ENCODE measurements at places on chromosomes 7 and 10.

DNA sequence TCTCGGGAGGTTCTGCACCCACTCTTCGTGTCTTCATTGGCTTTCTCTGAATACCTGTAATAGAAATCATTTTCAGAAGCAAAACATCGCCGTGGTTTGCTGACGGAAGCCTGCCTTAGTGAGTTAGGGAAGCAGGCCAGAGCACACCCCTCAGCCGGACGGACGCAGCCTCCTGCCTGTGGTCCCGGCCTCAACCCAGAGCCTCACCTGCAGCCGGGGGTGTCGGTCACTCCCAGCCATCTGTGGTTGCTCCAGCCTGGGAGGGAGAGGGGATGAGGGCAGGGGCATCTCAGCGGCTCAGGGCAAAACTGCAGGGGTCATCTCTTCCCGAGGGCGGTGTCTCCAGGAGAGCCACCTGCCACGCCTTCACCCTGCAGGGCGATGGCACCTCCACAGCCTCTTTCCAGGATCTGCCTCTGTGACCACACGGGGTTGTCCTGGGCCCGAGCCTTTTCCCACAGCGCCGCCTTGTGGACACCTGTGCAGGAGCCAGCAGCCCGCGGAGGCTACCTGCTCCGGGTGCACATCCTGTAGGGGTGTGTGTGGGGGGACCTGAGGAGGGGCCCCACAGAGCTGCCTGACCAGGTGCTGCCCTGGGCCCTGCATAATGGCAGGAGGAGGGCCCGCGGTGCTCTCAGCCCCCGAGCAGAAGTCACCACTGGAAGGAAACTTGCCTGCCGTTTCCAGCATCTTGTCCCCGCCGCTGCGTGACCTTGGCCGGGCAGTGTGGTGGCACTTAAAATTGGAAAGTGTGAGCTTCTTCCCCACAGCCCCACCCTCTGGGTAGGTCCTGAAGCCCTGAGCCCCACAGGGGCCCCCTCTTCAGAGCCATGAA lies 21.6 kb upstream of the AP5Z1 start:
- peak; percentile 62 for DNase-seq

DNA sequence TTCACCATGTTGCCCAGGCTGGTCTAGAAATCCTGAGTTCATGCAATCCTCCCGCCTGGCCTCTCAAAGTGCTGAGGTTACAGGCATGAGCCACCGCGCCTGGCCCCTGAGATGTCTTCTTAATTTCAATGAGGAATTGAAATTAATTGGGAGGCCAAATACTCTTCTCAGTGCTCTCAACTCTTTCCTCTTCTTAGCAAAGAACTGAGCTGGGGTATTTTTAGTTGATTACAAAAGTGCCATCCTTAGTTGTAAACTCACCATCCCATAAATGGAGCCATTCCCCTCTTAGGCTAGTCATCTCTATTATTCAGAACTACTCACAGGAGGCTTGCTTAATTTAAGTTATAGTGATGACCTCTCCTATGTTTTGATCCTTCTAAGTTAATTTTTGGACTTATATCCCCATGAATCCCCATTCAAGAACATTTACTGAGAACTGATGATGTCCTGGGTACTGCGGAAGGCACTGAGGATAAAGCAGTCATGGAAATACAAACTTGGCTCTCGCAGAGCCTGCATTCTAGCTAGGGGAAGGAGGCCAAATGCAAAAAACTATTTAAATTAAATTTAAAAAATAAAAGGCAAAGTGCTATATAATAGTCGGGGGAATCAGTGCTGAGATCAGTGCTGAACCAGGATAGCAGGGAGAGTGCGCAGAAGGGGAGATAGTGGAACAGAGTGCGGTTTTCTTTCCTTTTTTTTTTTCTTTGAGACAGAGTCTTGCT lies 145.3 kb downstream of the SFMBT2 start:
- DNase-seq = peak; percentile 52

GRCh38 chr10:34654211-34654610 lies 160.9 kb downstream of the PARD3 start:
- DNase-seq = no peak

DNA sequence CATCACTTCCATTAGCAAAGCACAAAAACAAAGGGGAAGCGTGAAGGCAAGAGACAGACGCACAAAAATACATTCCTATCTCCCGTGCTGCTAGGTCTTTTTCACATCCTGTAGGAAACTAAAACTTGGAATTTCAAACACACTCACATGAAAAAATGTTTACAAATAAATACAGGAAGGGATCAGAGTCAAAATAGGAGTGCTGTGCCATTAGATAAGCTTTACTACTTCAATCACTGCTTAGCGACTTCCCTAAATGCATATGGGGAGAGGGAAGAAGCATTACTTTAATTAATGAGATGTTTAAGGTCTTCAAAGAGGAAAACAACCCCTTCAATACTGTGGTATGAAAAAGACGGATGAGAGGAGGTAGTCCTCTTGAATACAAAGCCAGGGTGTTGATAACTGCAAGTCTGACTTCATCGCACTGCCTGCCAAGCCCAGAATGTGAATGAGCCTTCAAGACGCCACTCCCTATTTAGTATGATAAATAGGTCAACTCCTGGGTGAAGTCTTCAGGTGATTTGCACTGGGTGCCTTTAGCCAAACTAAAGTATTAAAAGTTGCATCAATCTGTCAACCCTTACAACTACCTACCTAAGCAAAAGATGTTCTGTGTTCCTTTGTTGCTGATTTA lies 13.9 kb downstream of the PARD3 start:
- DNase-seq = no peak

DNA sequence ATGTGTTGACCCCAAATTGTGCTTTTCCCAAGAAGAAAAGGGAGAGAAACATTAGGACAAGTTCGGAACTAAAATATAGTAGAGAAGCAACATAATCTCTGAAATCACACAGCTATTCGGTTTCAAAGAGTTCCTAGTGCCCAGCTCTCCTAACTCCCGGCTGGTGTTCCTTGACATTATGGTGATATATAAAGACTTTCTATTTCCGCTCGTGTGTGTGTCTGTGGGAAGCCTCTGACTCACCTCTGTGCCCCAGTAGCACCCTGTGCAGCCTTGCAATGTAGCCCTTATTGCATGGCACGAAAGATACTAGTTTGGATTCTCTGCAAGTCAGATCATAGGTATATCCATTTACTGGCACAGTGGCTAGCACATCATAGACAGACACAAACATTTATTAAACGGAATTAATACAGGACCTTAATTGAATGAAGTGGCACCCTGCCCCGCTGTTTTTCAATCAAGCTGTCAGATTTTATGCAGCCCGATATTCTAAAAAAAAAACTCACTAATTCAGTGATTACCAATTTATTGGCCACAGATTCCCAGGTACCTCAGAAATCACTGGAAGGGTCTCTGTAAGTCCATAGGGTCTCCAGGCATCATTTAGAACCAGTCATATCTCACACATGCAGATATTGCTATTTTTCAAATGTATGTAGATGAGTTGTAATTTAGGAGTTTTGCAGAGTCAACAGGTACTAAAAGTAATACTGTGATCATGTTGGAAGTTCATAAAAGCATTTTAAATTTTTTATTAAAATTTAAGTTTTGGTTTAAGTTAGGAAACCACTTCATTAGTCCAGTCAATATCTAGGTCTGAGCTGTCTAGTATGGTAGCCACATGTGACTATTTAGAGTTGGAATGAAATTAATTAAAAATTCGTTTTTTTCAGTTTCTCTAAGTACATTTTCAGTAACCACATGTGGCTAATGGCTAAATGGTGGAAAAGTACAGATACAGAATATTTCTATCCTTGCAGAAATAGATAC lies 43.3 kb downstream of the SFTPD start:
- peak; percentile 14 for DNase-seq

DNA sequence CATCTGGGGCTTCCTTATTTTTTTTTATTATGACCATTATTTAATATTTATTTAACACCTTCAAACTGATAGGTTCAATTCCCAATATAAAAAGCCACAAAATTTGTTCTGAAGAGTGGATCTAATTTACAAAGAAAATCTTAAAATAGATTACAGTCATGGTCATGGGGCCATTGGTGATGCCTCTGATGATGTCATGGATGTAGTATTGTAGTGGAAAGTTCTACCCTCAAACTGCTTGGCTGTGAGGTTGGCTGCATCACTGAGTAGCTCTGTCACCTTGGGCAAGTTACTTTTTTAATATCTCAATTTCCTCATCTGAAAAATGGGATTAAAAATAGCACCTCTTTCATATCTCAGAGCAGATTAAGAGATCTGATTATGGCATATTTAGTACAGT lies 128.5 kb downstream of the DKK1 start:
- DNase-seq = no peak

DNA sequence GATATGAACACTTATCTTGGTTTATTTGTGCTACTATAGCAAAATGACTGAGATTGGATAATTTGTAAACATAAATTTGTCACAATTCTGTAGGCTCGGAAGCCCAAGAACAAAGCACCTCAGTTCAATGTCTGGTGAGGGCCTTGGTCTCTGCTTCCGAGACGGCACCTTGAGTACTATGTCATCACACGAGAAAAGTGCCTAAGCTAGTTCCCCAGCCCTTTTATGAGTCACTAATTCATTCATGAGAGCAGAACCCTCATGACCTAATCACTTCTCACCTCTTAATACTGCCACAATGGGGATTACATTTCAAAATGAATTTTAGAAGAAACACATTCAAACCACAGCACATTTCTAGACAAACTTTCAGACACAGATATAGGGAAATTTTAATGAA lies 52.0 kb upstream of the PRSS1 start:
- no peak for DNase-seq

GRCh38 chr10:63267414-63268148 lies 134.5 kb downstream of the NRBF2 start:
- peak; percentile 59 for DNase-seq

GRCh38 chr10:110337906-110338305 lies 33.2 kb upstream of the SMNDC1 start:
- no peak for DNase-seq

- peak; percentile 8 for DNase-seq
Measured at GRCh38 chr10:11017570-11018431, at the start of gene CELF2. CELF2 (plus strand) TSS chr10:11017872; CDS start chr10:11018090, 218 bp downstream.

- no peak for DNase-seq
Measured at GRCh38 chr10:26681076-26681475, 16.4 kb upstream of the PDSS1 start.

- DNase-seq = no peak
Measured at GRCh38 chr7:74424291-74424880, 29.3 kb upstream of the GTF2IRD1 start.

DNA sequence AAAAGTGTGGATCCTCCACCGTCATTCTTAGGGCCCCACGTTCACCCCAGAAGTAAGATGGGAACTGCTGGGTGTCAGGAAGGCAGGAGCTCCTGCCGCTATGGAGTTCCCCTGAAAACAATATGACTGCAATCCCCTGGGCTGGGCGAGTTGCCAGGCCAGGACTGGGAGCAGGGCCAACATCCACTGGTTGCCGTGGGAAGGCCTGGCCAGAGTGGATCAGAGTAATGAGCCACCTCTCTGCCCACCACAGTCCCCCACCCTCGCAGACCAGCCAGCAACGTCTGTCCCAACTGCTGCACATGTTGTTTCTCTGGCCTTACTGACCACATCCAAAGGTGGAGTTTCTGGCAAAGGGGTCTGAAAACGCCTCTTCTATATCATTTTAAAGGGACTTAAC lies 86.6 kb downstream of the STRA8 start:
- no peak for DNase-seq

GRCh38 chr10:112168733-112169132 lies 14.8 kb downstream of the GPAM start:
- no peak for DNase-seq

DNA sequence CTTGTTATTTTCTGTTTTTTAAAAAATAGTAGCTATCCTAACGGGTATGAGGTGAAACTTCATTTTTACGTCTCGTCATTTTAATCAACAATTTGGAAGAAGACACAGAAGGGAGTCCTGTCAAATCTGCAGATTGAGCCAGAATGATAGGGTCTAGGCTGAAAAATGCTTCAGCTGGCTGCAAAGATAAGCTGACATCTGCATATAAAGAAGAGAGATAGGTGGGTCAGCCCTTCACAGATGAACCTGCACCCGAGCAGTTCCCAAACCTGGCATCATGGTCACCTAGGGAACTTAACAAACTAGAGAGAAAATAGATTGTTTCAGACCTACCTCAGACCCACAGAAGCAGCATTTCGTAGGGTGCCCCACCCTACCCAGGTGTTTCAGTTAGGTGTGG lies 35.2 kb upstream of the BMPR1A start:
- DNase-seq = no peak

DNA sequence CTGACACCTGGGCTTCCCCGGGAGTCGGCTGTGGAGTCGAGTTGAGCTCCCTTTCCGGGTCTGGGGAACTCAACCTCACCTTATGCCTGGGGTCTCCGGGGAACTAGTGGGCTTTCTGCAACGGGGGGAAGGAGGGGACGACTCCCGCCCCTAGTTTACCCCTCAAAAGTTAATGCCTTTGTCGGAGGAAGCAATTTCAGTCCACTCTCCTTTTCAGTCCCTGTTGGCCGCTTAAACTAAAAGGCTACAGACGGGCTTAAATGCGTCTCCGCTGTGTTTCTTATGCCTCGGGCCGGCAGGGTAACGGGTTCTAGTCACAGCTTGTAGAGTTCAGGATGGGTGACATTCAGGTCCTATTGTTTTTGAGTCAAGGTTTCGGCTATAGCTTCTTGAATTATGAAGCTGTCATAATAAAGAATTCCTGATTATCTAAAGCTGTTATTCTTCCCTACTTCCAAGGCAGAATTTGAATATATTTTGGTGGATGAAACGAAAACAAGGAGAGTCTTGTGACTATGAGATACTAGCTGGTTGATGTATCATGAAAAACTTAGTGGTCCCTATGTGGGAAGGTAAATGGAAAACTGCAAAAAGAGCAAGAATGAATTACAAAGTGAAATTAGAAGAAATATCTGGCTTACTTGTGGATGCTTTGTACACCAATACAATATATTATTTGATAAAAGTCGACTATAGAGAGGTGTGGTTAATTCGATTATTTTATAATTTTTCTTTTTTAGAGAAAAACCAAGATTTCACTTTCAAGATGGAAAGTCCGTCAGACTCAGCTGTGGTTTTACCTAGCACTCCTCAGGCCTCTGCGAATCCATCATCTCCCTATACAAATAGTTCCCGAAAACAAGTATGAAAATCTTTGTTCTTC lies 495 bp downstream of the SFR1 start:
- DNase-seq = peak; percentile 14

DNA sequence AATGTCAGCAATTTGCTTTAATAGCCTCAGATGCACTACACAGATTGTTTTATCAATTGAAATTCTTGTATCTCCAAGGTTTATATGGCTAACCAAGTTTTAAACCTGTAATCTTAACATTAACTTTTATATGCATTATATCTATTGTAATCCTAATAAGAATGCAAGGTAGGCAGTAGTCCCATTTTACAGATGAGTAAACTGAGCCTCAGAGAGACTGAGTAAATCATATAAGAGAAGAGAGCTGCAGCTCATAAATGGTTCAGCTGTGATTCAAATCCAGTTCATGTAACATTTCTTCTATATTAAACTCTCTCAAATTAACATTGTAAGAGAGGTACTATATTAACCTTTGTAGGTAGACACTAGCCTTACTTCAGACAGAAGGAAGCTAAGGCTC lies 44.0 kb downstream of the MALSU1 start:
- no peak for DNase-seq

DNA sequence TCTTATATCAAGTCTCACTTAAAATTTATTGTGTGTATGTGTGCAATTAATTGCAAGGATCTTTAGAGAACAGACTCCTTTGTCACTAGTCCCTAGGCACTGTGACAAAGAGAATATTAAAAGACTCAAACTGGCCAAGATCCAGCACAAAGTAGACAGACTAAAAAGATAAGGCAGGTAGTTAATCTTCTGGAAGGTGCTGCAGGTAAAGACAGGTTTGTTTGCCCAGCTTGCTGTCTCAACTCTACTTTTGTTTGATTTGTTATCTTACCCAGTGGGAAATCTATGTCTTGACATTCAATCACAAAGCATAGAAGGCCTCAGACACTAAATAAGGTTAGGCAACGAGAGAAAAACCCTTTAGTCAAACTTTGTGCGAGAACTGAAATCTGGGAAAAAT lies 807.9 kb upstream of the LRRN3 start:
- DNase-seq = no peak

Data from CD14-positive monocyte (primary cell).